Non-pigmented ciliary epithelial cell (primary cell): ENCODE measurements at places on chromosomes 11 and 22.

GRCh38 chr11:26575946-26576345, 3.9 kb upstream of the MUC15 start:
- no peak for DNase-seq

- DNase-seq: no peak
Observed at GRCh38 chr22:24965822-24966626, 13.5 kb downstream of the KIAA1671 start.

- no peak for DNase-seq
Observed at GRCh38 chr11:57703341-57703740, 8.7 kb downstream of the MED19 start.

DNA sequence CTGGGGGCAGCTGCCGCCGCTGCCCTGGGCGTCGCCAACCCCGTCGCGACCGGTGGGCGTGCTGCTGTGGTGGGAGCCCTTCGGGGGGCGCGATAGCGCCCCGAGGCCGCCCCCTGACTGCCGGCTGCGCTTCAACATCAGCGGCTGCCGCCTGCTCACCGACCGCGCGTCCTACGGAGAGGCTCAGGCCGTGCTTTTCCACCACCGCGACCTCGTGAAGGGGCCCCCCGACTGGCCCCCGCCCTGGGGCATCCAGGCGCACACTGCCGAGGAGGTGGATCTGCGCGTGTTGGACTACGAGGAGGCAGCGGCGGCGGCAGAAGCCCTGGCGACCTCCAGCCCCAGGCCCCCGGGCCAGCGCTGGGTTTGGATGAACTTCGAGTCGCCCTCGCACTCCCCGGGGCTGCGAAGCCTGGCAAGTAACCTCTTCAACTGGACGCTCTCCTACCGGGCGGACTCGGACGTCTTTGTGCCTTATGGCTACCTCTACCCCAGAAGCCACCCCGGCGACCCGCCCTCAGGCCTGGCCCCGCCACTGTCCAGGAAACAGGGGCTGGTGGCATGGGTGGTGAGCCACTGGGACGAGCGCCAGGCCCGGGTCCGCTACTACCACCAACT, 1.0 kb downstream of the FUT4 start:
- DNase-seq: no peak

- no peak for DNase-seq
Observed at GRCh38 chr11:9875399-9875798, 211.5 kb downstream of the SWAP70 start.

- DNase-seq: no peak
Observed at GRCh38 chr11:69013009-69013951, at the start of gene MRGPRF. Gene MRGPRF, minus strand, starts transcription at chr11:69013246. Its CDS starts 3,345 bp downstream, at chr11:69009901.

DNA sequence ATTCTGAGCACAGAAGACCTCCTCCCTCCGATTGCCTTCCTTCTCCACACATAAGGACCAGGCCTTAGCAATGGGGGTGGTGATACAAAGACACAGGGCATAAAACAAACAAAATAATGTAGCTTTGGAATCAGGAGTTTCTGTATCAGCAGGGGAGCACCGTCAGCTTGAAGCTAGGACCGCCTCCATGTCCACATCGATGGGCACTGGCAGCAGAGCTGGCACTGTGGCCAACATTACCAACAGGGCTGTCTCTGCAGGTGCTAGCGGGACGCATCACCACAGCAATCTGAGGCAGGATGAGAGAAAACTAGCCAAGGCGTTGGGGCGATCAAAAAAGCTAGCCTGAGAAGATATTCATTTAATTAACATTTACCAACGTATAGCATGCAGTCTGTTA, 201.4 kb downstream of the MAML2 start:
- DNase-seq: no peak

- DNase-seq: peak; percentile 41
Observed at GRCh38 chr22:20979243-20979809, 2.8 kb upstream of the LZTR1 start.

DNA sequence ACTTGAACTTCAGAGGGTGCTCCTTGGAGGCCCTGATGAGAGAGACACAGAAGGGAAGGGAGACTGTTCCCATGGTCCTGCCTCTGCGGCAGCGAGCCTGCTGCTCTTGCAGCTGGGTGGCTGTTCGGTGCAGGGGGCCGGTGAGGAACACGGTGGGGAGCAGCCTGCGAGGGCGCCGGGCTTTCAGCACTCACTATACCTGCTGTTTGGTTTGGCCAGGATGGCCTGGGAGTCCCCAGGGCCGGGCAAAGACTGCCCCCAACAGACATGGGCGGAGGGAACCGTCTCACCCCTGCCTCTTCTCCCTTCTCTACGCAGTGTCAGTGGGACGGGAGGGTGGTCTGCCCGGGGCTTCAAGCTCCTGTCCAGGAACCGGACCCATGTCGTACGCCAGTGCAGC, 58.0 kb upstream of the PRODH start:
- no peak for DNase-seq

GRCh38 chr11:131099013-131099412, 182.7 kb upstream of the SNX19 start:
- no peak for DNase-seq

DNA sequence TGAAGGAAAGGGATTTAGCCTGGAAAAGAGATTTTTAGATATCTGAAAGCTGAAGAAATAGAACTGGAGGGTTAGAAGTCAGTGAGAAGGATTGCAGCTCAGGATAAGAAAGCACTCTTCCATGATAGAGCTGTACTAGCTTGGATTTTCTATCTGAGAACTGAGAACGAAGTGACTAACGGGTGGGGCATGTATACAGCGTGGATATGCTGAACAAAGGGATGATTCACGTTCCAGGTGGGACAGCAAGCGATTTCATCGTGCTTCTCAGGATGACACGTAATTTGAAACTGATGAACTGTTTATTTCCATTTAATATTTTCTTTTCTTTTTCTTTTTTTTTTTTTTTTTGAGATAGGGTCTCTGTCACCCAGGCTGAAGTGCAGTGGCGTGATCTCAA, 53.0 kb downstream of the GRAMD1B start:
- no peak for DNase-seq

GRCh38 chr11:61967924-61968757, 707 bp upstream of the FTH1 start:
- DNase-seq: no peak

DNA sequence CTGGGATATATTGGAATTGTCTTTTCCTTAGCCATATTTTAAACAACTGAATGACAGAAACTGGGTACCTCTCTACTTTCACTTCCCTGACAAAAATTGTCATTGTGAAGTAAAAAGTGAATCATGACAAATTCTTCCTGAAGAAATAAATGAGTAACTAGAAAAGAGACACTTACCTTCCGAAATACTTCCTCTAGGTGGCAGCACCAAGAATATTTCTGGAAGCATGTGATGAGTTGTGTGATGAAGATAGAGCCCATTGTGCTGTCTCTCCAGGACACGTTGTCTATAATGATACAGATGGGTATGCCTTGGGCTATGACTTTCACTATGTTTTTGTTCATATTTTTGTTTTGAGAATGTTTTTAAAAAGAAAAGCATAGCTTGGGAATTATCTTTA, 21.5 kb downstream of the CASP4 start:
- DNase-seq: no peak

DNA sequence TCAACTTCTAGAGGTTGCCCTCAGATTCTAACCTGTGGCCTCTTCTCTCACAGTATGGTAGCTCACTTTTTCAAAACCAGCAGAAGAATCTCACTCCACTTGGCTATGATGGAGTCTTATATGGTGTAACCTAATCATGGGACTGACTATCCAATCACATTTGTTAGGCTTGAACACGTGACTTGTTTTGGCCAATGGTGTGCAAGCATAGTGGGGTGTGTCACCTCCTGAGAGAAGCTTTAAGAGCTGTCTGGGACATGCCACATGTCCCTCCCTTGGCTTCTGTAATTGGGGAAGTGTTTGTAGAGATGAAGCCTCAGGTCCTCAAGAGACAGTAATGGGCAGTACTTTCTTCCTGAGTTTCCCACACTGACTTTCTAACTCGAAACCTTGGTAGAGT, 12.8 kb upstream of the SMIM38 start:
- DNase-seq: no peak

- no peak for DNase-seq
Observed at GRCh38 chr22:39352306-39352891, 2.6 kb downstream of the SYNGR1 start.

DNA sequence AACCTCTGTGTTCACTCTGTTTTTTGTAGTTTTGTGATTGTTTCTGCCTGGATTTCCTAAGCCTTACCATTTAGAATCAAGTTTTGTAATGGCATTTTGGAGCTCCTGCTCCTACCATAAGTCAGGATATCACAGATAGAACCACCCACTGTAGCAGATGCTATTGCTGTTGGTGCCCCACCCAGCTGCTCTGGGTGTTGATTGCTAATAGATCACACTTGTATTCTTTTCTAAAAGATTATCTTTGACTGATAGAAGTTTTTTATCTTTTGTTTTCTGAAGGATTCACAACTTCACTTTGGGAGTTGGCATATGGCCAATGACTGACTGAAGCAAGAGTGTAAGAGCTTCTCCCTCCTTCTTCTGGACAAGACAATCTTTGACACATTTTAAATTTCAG, 76.0 kb downstream of the EHF start:
- DNase-seq: no peak

DNA sequence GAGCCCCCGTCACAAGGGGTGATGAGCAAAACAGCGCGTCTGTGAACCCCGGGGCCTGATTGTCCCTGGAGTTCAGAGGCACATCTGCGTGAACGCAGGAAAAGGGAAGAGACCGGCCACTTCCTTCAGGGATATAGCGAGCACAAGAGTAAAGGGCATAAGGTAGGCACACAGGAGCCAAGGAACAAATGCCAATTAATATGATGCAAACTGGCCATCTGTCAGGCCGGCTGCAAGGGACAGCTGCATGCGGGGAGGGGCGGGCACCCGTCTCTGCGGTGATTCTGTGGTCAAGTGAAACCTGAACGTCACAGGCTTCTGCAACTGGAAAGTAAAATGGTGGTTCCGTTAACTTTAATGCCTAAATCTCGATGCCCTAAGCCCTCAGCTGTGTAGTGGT, 64.7 kb downstream of the TRIM29 start:
- DNase-seq: no peak

DNA sequence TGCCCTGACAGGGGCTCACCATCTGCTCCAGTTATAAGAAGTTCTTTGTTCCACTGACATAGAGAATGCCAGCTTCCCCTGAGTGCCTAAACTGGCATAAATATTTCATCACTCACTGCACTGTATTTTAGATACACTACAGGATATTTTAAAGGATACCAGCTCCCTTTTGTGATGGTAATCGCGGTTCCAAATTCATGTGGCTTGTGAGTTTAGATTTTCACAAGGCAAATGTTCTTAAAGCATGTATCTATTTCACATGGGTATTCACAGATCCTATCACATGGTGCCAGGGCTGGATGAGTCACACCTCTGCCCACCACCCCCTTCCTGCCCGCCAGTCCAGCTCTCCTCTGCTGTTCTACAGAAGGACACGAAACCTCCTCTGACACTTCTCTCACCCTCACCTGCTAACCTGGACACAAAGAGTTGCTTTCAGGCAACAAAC, 105.5 kb downstream of the KCNC1 start:
- no peak for DNase-seq
